ENCODE measurements at places on chromosomes 7 and 10.

DNA sequence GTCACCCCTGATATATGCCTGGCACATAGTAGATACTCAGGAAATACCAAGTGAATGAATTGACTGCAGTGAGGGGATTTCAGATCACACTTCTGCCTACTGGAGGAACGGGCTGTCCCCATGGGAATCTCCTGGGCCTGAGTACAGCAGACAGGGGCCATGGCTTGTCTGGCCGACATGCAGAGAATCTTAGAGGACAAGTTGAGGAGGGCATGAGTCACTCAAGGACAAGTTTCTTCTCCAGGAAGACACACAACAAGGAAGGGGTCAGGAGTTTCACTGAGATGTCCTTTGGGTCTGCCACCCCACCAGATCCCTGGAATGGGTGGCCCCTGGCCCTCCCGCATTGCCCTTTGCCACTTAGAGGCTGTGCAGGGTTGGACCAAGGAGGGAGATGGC lies 20.7 kb downstream of the PLPP4 start:
- DNase-seq, result no peak

GRCh38 chr7:156836443-156836842 lies 56.5 kb downstream of the LMBR1 start:
- no peak for DNase-seq

DNA sequence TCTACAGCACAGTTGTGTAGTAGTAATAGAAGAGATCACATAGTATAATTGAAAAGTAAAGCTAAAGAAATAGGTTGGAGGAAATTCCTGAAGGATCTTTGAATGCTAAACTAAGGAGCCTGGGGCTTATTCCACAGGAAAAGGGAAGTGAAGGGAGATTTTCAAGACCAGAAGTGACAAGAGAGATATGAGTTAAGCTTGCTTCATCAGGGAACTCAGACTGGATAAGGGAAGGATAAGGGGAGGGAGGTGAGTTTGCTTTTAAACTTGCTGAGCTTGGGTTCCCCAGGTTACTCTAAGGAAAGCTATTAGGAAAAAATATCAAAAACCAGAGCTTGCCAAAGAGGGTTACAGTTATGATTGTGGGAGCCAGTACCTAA lies 182.4 kb downstream of the RAPGEF5 start:
- DNase-seq, result no peak

- no peak for DNase-seq
Measured at GRCh38 chr10:86673216-86673826, 5.0 kb downstream of the LDB3 start.

GRCh38 chr10:129968853-129969183 lies 4.7 kb upstream of the EBF3 start:
- DNase-seq, result no peak

GRCh38 chr7:50676079-50676478 lies 106.6 kb downstream of the GRB10 start:
- no peak for DNase-seq

GRCh38 chr7:13258386-13258785 lies 571.0 kb downstream of the ARL4A start:
- no peak for DNase-seq

DNA sequence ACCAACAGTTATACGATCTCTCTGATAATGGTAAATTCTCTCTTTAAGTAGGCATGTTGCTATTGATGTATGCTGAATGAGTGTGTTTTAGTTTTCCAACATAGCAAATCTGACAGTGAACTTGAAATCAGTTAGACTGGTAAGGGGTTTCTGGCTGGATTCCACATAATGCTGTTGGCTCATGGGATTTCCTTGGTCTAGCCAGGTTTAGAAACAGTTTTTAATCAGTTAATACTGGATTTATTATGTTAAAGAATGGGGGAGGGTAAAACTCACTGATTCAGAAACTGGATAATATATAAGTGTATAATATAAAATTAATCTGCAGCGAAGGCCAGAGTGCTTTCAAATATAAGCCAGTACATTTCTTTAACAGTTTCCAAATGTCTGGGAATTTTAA lies 55.6 kb downstream of the PCDH15 start:
- no peak for DNase-seq

GRCh38 chr10:32959006-32959920 lies 1.2 kb upstream of the ITGB1 start:
- DNase-seq, result no peak

DNA sequence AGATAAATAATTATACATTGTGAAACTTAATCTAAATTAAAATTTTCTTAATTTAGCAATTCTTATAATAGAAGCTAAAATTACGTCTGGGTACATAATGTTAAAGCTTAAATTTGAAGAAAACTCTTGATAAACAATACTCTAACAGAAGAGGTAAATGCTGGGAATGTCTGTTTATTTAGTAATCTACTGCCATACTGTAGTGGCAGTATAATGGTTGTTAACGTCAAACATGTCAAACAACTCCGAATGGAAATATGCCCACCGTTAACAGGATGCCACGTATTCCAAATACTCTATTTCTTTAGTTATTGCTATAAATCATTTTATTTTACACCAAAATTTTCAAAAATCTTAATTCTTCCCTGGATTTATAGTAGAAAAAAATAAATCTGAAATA lies 40.0 kb upstream of the PTPN12 start:
- no peak for DNase-seq

- no peak for DNase-seq
Measured at GRCh38 chr7:132641238-132641637, 65.0 kb upstream of the PLXNA4 start.

DNA sequence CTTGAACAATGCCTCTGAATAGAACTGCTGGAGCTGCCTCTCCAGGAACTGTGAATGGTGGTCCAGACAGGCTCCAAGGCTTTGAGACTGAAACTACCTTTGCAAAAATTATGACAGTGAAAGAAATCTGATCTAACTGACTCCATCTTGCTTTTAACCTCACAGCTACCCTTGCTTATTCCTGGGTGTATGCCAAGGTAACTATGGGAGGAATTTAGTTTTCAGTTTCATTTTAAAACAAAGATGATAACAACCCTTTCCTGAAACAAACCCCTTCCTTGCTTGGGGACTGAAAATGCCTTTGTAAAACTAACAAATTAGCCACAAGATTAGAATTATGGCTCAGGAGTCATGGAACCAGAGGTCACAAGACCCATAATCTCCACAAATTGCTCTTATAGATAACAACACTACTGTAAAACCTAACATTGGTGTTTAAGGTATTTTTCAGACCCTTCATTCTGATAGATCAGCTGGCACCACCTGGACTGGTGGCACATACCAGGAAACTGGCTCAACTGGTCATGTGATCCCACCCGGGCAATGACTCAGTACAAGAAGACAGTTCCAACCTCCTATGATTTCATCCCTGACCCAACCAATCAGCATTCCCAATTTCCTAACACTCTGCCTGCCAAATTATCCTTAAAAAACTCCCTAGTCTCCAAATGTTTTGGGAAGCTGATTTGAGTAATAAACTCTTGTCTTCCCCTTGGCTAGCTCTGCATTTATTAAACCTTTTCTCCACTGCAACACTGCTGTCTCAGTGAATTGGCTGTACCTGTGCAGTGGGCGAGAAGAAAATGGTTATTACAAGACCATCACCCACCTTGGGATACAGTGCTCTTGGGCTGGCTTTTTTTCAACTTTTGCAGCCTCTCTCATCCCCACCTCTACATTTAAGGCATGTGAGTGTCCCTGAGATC lies 608.1 kb downstream of the TYW1 start:
- no peak for DNase-seq

GRCh38 chr7:34844936-34845665 lies 187.1 kb downstream of the NPSR1 start:
- no peak for DNase-seq

DNA sequence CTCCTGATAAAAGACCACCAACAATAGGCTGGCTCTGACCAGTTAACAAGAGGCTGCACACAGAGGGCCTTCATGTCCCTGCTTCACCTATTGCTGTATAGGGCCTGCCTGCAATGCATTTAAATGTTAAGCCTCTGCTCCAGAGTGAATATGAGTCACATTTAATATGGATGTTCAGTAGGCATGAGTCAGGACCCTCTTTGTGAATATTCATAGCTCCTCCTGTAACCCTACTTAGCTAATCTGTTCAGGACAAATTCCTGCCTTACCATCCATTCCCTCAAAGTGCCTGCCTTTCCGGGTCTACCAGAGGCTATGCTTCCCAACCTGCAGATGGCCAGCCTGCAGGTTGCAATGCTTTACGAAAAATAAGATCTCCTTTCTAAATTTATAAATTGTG lies 32.5 kb downstream of the ARHGAP22 start:
- DNase-seq, result no peak

- DNase-seq, result no peak
Measured at GRCh38 chr7:44150466-44150832, 9.3 kb upstream of the MYL7 start.

- no peak for DNase-seq
Measured at GRCh38 chr7:38905056-38905759, 3.8 kb downstream of the VPS41 start.

DNA sequence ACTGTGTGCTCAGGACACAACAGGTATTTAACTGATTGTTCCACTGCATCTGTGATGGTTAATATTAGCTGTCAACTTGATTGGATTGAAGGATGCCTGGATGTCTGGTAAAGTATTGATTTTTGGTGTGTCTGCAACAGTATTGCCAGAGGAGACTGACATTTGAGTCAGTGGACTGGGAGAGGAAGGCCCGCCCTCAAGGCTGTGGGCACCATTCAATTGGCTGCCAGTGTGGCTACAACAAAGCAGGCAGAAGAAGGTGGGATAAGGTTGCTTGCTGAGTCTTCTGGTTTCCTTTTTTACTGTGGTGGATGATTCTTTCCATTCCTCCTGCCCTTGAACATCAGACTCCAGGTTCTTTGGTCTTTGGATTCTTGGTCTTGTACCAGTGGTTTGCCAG lies 137.1 kb upstream of the FAM13C start:
- no peak for DNase-seq

- no peak for DNase-seq
Measured at GRCh38 chr10:104234934-104235333, 2.8 kb upstream of the CFAP43 start.

DNA sequence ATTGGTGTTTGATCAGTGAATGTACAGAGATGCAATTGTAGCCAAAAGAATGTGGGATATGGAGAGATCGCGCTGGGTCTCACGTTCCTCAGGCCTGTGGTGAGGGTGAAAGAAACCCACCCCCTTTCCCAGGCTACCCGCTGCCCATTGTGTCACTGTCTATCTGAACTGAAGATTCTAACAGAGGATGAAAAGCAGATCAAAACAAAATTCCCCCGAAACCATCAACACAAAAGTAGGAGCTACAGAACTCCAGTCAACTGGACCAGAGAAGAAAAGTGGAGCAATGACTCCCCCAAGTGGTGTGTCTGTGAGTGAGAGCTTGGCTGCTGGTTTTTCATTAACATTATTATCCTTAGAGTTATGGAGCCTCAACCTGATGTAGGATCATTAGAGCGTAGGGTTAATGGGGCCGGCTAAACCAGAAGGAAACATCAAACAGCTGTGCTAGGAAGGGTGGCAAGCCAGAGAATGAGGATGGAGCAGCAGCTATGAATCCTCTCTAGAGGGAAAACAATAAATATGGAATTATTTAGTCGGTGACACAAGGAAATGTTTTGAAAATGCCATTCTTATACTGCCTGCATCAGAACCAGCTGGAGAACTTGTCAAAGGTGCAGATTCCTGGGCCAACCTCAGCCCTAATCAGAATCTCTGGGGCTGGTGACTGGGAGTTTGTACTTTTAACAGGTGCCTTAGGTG lies 38.3 kb downstream of the AKR1B1 start:
- no peak for DNase-seq
